ENCODE measurements at places on chromosomes 1 and 21.

GRCh38 chr1:168926236-168926635 is 180.3 kb upstream of the ATP1B1 start:
- DNase-seq = no peak

DNA sequence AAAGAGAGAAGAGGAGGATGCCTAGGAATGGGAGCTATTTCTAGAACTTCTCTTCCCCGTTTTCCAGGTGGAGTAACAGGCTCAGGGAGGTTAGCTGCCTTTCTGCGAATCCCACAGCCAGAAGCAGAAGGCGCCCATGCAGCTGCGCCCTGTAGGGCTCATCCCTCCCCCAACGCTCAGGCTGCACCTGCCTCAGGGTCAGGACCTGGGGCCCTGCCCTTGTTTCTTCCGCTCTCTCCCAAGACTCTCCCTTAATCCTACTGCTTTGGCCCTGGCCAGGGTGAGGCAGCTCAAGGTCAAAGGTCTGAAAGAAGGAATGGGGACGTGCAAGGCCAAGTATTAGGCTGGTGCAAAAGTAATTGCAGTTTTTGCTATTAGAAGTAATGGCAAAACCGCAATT is 30.5 kb upstream of the PADI2 start:
- no peak for DNase-seq

DNA sequence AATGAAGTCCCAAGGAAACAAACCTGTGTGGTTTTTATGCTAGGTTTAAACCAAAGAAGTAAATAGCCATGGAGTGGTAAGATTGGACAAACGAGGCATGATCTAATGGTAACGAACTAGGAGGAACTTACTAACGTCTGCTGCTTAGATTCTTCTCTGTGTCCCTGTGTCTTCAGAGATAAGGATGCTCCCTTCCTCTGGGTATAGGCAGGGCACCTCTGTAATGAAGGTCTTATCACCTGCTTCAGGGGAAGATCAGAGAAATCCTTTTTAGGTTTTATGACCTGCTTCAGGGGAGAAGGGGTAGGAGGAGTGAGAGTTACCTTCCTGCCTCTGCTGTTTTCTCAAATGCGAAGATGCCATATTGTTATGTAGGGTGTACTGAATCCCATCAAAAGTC is 214.9 kb upstream of the L1TD1 start:
- DNase-seq = no peak

GRCh38 chr1:224116131-224116530 is 2.2 kb downstream of the FBXO28 start:
- peak; percentile 24 for DNase-seq

DNA sequence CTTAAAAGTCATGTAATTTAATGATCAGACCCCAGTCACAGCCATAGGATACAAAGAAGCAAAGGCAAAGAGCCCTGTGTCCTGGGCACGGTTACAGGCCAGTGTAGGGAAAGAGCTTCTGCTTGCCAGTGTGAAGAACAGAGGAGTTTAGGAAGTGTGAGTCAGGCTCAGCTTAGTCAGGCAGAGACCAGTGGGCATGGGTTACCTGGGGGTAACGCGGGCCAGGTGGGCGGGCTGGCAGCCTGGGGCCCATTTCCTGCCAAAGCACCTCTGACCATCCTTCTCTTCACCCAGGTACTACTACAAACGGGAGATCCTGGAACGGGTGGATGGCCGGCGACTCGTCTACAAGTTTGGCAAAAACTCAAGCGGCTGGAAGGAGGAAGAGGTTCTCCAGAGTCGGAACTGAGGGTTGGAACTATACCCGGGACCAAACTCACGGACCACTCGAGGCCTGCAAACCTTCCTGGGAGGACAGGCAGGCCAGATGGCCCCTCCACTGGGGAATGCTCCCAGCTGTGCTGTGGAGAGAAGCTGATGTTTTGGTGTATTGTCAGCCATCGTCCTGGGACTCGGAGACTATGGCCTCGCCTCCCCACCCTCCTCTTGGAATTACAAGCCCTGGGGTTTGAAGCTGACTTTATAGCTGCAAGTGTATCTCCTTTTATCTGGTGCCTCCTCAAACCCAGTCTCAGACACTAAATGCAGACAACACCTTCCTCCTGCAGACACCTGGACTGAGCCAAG is 4.7 kb downstream of the ELF3 start:
- DNase-seq = no peak

DNA sequence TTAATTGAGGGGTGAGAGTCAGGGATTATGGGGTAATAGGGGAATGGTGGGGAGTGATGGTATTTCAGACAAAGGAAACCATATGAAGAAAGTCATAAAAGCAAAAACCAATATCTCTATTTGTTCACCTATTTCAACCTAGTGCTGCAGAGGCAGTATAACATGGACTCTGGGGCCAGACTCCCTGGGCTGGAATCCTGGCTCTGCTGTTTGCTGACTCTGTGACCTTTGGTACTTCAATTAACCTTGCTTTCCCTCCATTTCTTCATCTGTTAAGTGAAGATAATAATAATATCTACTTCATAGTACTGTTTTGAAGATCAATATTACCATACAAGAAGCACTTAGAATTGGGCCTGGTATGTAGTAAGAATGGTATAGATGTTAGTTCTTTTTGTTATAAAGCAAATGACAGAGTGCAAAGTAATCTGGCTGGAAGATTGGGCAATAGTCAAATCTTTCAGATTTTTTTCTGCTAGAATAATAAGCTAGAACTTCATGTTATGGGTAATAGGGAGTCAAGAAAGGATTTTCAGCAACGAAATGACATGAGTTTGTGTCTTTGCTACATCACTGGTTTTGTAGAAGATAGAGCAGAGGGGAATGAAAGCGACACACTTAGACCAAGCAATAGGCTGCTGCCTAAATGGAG is 9.0 kb downstream of the EPHX4 start:
- DNase-seq = no peak

GRCh38 chr1:154446292-154446691 is 41.1 kb downstream of the IL6R start:
- DNase-seq = peak; percentile 95

- DNase-seq = no peak
These were observed 7.7 kb downstream of the OVAAL start for GRCh38 chr1:180566495-180566894.

- DNase-seq = no peak
These were observed 16.2 kb downstream of the CFAP126 start for GRCh38 chr1:161351482-161351881.

DNA sequence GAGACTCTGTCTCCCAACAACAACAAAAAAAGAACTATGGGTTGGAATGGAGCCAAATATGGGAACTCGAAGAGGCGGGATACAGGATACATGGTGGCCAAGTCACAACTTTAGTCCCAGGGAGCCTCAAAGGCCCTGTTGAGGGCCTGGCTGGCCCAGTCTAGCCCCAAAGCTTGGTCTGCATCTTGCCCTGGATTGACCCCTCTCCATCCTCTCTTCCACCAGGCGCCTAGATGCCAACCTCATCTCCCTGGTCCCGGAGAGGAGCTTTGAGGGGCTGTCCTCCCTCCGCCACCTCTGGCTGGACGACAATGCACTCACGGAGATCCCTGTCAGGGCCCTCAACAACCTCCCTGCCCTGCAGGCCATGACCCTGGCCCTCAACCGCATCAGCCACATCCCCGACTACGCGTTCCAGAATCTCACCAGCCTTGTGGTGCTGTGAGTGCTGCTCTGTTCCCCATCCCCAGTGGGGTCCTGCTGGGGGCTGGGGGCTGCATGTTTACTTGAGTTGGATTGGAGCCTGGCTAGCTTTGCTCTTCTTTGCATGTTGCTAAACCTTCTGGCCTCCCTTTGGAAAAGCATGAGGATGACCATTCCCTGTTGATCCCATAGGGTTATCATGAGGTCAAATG is 65.5 kb downstream of the UBE2T start:
- DNase-seq = no peak

DNA sequence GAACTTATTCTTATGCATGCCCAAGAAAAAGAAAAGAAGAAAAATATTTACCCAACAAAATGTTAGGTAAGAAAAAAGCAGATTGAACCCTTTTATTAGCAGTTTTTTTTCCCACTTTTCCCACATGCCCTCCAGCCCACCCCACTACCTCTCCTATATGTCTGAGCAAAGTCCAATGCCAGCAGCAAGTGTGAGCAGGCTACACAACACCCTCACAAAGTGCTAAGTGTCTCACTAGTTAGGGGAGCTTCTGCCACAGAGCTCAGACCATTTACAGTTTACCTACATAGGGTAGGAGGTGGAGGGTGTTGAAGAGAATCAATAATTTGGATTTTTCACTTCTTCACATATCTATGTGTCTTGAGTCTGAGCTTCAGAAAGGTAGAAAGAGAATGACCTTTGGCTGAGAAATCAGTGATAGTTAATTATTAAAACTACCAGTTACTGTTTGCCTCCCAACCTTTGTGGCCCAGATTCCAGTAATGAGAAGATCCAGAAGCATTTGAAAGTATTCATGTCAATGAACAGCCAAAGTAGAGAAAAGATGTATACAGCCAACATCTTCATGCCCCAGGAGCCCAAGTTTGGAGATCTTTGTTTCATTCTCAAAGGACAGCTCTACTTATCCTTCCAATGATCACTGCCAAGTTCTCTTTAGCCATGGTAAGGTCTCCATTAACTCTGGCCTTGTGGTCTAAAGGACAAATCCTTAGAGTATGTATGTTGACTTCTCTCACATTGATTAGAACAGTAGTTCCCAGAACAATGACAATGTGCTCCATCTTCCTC is 26.2 kb downstream of the OR10J5 start:
- no peak for DNase-seq

DNA sequence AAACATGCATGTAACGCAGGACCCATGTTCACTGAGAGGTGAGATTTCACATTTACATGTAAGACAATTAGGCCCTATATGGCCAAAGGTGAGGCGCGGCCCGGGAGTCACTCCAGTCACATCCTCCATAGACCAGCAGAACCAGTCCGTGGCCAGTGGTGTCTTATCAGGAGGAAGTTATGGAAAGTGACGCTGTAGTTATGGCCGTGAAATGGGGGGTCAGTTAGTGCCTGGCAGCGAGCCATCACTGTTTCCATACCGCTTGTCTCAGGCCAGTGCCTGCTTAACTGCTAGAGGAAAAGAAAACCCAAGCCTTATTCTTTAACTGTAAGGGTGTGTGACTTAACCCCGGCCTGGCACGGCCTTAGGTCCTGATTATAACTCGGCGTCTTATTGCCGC is 6.1 kb downstream of the C1orf159 start:
- DNase-seq = no peak

GRCh38 chr1:26578167-26578566 is 48.6 kb downstream of the RPS6KA1 start:
- no peak for DNase-seq

GRCh38 chr1:39590546-39590945 is 14.0 kb upstream of the PABPC4 start:
- peak; percentile 46 for DNase-seq

DNA sequence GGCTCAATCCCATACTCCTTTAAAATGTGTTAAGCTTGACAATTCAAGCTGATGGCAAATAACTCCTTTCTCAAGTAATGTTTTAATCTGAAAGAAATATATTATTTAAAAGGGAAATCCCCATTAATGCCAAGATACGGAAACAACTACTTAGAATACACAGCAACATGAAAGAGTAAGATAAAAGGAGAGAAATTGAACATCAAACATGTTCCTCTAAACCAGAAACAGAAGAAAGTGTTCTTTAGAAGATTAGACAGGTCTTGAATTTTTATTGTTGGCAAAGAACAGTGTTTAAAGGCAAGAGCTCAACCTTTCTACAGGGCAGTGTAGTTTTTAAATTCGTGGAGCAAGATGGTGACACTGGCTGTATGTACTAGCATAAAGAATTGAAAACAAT is 105.8 kb upstream of the NRIP1 start:
- no peak for DNase-seq

GRCh38 chr1:61310057-61310456 is 227.7 kb downstream of the NFIA start:
- DNase-seq = no peak

DNA sequence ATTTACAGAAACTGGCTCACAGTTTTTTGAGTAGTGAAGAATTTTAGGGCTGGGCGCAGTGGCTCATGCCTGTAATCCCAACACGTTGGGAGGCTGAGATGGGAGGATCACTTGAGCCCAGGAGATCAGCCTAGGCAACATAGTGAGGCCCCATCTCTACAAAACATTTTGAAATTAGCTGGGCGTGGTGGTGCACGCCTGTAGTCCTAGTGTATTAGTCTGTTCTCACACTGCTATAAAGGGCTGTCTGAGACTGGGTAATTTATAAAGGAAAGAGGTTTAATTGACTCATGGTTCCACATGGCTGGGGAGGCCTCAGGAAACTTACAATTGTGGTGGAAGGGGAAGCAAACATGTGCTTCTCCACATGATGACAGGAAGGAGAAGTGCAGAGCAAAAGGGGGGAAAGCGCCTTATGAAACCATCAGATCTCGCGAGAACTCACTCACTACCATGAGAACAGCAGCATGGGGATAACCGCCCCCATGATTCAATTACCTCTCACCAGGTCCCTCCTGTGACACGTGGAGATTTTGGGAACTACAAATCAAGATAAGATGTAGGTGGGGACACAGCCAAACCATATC is 24.4 kb upstream of the DYRK1A start:
- no peak for DNase-seq

- DNase-seq = no peak
These were observed 7.5 kb downstream of the LRRC8C start for GRCh38 chr1:89640440-89640839.

DNA sequence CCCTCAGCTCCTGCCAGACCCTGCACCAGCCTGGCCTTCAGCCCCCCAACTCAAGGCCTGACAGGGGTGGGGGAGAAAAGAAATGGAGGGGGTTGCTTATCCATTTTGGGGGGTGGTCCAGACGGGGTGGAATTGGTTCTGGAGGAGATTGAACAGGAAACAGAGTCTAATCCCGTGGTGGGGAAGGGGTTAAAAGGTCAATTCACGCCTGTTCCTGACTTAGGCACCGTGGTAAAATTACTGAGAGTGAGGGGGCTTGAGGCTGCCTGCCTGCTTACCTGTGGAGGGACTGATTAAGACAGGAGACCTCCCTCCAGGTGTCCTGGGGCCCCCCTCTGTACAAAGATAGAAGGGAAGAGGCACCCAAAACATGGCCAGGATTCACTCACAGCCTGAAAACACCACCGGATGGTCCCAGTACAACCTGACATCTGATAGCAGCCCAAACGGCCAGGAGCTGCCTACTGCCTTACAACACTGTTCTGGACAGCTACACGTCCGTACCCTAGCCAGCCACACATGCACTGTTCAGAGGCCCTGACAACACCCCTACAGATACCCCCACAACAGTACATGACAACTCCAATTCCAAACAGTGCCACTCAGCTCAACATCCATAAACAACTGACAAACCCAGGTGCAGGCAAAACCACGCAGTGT is 31.8 kb downstream of the AHDC1 start:
- DNase-seq = no peak

DNA sequence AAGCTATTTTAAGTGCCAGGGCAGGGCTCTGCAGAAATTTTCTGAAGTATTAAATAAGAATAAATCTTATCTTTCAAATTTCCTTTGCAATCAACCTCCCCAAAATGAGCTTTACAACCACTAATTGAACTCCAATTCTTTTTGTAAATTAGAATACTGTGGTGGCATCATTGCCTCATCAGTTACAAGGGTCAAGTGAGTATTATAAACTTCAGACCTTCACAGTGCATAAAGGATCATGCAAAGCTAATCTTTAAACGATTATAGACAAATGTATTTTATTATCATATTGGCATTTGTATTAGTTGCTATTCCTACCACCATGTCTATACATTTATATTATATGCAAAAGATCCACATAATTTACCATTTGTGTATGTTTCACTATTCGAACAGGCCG is 7.2 kb downstream of the CHML start:
- DNase-seq = no peak

GRCh38 chr1:152752225-152752624 is 5.6 kb upstream of the KPRP start:
- peak; percentile 57 for DNase-seq
